ENCODE measurements at places on chromosomes 16 and 17.

GRCh38 chr16:79093554-79093967 is 507.0 kb downstream of the MAF start:
- DNase-seq = no peak

DNA sequence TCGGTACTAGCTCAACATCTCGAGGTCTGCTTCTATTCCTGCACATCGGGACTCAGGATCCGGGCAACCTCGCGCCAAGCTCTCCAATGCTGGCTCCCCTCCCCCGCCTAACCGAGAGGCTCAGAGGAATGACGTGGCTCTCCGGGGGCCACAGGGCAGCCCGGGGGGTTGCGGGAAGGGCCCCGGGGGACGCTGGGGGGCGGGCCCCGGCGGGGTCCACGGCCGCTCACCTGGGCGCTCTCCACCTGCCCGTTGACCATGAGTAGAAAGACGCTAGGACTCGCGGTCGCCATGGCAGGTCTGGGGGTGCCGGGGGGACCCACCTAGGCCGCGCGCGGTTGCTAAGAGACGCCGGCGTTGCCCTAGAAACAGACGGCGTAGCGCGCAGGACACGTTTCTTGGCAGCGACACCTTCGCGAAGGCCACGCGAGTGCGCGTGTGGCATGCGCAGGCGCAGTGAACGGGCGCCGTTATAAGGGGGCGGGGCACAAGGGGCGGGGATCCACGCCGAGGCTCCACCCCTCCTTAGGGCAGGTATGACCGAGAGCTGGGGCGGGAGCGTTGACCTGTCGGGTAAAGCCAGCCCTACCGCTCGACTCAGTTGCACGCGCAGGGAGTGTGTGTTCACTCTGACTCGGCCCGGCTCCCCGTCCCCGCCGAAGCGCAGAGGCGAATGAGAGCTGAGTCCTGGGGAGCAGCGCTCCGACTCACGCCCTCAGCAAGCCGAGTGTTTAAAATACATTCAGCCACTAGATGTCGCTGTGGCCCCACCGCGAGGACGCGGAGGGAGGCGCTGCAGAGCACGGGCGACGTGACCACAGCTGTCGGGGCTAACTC is at the start of gene B9D1:
TSS of gene B9D1 (minus strand) at position 447 of the 837 bp plus-strand sequence. CDS start at position 293, 154 bp downstream.
- peak; percentile 91 for DNase-seq

DNA sequence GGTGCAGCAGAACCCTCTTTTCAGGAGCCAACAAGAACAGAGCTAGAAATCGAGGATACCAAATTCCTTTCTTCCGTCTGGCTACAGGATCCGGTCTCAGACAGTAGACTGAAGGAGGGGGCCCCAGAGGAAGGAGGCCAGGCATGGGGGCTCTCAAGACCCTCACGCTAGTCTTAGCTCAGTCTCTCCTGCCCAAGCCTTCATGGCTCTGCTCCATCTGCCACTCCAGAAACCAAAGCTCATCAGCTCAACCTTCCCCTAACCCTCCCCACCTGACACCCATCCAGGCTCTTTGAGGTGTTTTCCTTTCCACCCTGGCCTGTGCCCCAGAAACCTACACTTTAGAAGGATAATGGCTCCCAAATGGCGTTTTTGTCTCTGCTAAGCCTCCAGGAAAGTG is 6.2 kb upstream of the TMEM92 start:
- no peak for DNase-seq

- no peak for DNase-seq
Measured at GRCh38 chr17:66602659-66603384, 232.1 kb upstream of the CACNG5 start.

- DNase-seq = no peak
Measured at GRCh38 chr17:3978421-3979289, 14.4 kb upstream of the ATP2A3 start.

DNA sequence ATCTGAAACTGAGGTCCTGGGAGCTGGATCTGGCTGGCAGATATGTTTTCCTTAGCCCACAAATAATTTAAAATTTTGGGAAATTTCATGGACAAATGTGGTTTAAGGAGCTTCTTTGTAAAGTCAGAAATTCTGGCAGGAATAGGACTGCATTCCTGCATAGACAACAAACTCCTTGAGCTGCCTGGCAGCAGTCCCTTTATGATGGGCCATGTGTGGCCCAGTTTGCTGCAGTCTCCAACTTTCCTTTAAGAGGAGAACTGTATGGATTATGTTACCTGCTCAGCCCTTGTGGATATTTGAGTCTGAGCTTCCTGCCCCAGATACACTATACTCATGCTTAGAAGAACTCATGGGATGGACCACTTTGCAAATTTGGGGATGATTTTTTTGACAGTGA is 48.5 kb upstream of the HS3ST2 start:
- DNase-seq = no peak

DNA sequence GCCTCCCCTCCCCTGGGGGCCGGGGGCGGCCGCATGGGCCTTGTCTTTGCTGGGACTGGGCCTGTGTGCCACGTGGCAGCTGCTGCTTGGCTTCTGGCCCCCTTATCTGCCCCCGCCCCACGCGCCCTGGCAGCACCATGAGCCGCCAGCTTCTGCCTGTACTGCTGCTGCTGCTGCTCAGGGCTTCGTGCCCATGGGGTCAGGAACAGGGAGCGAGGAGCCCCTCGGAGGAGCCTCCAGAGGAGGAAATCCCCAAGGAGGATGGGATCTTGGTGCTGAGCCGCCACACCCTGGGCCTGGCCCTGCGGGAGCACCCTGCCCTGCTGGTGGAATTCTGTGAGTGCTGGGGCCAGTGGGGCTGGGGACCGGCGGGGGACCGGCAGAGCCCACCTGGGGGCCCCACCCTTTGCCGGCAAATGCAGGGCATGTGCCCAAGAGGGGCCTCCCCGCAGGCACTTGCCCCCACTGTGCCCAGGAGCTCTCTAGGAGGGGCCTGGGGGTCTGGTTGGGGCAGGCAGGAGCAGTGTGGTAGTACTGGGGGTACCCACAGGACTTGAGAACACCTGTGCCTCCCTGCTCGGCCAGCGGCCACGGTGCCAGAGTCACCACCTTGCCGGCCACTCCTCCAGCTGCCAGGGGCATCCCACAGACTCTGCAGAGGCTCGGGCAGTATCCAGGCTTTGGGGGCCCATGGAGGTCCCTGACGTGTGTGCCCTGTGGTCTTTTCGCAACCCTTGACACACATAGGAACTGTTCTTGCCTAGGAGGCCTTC is at the start of gene PDIA2:
TSS of gene PDIA2 (plus strand) at position 132 of the 773 bp plus-strand sequence. CDS start at position 138, 6 bp downstream.
- DNase-seq = no peak

GRCh38 chr17:78432226-78433012 is 54.0 kb downstream of the PGS1 start:
- DNase-seq = no peak

GRCh38 chr17:69192754-69193153 is 35.9 kb downstream of the ABCA10 start:
- no peak for DNase-seq

GRCh38 chr17:50534222-50534978 is 1.9 kb downstream of the EPN3 start:
- DNase-seq = no peak

DNA sequence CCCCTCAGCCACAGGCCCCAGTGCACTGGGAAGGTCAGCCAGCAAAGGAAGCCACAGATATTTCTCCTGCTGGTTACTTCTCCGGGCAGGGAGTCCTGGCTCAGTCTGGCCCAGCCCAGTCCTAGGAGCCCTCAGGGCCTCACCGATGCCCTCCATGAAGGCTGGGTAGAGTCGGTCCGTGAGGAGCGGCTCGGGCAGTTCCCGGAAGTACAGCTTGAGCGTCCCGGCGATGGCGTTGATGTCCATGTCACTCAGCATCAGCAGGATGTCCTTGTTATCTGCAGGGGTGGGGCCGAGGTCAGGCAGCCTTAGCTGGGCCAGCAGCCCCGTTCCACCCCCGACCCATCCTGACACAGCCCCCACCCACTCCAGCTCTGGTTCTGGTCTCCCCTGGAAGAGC is 13.7 kb downstream of the TIMM22 start:
- no peak for DNase-seq

- no peak for DNase-seq
Measured at GRCh38 chr17:4728124-4728523, 3.1 kb upstream of the MED11 start.

DNA sequence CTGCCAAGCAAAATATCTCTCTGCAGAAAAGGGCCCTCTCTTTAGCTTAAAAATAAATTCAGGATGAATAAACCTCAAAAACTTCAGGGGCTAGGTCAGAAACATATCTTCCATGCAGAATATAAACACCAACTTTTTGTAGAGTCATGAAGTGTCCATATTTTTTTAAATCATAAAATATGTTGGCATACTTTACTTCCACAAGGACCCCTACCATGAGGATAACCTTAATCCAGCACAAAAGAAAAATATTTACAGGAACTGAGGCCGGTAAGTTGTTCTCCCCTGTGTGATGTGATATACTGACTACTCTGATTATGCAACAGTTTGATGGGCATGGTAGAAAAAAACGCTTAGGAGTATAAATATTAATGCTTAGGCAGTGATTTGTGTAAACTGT is 264.8 kb upstream of the CDH11 start:
- no peak for DNase-seq

GRCh38 chr17:17025621-17026020 is 16.6 kb upstream of the MPRIP start:
- no peak for DNase-seq

- no peak for DNase-seq
Measured at GRCh38 chr16:75104836-75105235, 11.7 kb downstream of the LDHD start.

GRCh38 chr16:6749698-6750097 is 582.9 kb upstream of the RBFOX1 start:
- no peak for DNase-seq

GRCh38 chr16:10865991-10866966 is 10.7 kb upstream of the CIITA start:
- DNase-seq = no peak

GRCh38 chr17:63035695-63036094 is 69.7 kb downstream of the TANC2 start:
- DNase-seq = no peak

GRCh38 chr17:38455288-38455915 is 27.1 kb downstream of the ARHGAP23 start:
- no peak for DNase-seq

DNA sequence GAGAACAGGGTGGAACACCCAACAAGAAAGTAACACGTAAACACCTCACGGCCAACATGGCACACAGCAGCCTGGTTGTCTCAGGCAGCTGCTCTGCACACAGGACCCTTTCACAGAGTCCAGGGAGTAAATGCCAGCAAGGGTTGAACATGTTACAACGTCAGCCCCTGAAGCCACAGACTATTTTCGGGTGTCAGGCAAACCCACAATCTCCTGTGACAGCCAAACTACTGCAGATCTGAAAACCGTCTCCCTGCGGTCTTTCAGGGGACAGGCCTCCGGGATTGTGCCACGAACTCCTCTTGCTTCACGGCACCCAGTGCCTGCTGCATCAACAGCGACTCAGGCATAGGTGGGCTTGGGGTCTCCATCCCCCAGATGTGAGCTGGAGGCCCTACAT is 127.7 kb downstream of the XYLT1 start:
- no peak for DNase-seq

DNA sequence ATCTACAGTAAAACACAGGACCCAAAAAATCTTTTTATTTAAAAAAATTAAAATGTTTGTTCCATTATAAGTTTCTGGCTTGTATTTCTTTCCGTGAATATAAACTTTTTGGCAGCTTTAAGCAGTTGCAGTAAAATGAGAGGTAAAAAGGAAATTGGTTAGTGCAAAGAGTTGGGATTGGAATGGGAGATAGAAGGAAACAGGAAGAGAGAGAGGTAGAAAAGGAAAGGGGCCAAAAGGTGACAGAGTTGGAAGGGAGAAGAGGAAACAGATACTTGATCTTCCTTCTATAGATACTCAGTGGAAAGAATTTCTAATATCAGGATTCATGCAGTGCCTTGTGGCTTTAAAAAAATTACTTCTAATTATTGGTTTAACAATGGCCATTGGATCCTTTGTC is 63.5 kb downstream of the NQO1 start:
- DNase-seq = no peak

DNA sequence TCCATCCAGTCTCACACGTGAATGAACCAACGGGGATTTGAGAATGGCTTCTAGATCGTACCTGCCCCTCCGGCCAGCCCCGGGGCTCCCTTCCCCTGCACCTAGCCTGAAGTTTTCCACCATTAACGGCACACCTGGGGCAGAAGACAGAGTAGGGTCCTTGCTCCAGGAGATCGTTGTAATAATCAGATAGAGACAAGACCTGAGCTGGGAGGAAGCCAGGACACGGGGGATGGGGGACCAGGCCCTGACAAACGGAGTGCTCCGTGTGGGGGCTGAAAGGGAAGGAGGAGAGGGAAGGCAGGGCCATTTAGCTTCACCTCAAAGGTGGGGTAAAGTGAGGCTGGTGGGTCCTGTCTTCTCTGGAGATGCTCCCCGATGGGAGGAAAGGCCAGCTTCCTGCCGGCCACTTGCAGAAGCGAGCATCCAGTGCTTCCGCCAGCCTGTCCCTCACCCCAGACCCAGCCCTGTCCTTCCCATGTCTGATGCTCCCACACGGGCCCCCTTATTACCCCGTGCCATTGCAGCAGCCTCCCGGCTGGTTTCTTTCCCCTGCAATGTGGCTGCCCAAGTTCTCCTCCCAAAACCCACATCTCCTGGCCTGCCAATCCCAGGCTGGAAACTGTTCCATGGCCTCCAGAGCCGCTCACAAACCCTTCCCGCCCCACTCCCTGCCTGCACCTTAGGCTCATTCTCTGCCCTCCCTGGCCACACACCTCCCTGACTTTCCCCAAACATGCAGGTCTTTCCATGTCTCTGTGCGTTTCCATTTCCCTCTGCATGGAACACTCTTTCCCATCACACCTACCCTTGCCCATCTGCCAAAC is 79.3 kb downstream of the MRC2 start:
- no peak for DNase-seq

GRCh38 chr17:40086150-40087044 is 14.0 kb downstream of the NR1D1 start:
- peak; percentile 78 for DNase-seq

GRCh38 chr17:64107500-64108236 is 22.3 kb downstream of the ERN1 start:
- DNase-seq = no peak

DNA sequence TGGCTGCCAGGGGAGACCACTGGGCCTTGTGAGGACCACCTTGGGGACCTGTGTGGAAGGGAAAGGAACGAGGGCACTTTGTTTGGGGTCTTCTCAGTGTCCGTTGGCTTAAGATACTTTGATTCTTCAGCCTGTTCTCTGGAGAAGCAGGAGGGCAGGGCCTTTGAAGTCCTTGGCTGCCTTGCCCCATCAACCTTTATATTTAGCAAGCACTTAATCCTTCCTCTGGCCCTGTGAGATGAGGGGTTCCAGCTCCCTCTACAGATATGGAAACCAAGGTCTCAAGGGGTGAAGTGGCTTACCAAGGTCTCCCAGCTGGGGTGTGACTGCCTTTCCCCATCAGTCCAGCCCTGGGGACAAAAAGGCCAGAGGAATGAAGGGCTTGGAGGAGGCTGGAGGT is 28.5 kb downstream of the TTYH2 start:
- DNase-seq = no peak

GRCh38 chr17:28728364-28729200 is at the start of gene NEK8:
NEK8 (plus strand) TSS chr17:28728788; CDS start chr17:28728814, 26 bp downstream.
- peak; percentile 94 for DNase-seq
